ENCODE measurements at places on chromosomes 4 and X. TPM values are rescaled to one million over a fixed set of nuclear protein-coding genes. Genes with fewer than 3 reads are reported as not detected.

The RHOXF2 gene
- 0.16 TPM for polyA plus RNA-seq

DNA sequence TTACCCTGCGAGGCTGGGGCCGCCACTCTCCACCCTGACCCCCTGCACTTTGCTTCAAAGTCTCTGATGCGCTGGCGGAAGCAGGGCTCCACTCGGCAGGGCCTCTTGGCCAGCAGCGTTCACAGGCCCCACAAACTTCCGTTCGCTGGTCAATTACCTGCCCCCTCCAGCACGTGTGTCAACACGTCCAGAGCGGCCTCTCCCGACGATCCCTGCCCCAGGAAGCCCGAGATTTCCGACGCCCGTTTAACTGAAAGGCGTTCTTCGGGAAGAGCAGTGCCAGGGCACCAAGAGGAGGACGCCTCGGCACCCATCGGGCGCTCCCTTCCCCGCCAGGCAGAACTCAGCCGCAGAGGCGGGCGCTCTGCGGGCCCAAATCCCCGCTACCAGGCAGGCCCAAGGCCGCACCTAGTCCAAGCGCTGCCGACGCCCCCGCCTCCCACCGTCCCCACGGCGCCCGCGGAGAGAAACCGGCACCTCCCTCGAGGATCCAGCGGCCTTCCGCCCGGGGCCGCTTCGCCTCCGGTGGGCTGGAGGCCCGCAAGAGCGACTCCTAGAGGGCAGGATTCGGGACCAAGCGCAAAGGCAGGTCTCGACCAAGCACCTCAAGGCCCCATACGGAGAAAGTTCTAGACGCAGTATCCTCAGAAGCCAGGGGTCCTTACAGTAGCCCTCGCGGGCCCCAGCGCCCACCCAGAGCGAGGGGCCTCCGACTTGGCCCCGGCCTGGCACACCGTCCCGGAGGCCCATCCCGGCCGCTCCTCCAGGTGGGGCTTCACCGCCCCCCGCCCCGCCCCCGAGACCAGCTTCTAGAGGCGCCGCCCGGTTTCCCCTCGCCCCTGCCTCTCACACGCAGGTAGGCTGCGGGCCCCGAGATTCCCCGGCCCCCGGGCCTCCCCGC, 586 bp downstream of the BCAP31 start:
- DNase-seq, result no peak

DNA sequence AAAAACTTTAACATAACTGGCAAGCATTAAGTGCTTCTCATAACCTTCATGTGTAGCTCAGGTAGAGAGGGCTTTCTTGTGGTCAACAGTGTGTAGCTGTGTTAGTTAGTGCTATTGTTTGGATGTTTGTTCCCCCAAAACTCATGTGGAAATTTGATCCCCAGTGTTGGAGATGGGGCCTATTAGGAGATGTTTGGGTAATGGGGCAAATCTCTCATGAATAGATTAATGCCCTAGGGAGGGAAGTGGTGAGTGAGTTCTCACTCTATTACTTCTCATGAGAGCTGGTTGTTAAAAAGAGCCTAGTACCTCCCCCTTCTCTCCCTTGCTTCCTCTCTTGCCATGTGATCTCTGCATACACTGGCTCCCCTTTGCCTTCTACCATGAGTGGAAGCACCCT, 16.5 kb upstream of the SLC25A43 start:
- DNase-seq, result no peak

DNA sequence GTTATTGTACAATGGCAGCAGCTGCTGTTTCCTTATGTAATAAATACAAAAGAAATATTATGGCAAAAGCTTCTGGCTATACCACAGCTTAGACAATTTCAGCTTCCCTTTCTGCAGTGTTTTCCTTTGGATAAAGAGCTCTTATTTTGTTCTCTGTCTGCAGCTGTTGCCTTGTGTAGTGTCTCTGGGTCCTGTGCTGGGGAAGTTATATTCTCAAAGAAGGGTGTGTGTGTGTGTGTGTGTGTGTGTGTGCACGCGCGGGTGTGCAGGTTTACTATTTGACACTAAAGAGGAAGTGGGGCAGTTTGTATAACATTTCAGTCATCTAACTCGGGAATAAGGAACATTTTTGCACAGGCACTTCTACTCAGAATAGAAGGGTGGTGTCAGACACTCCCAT, 83.6 kb downstream of the REPS2 start:
- peak; percentile 7 for DNase-seq

- DNase-seq, result no peak
Observed at GRCh38 chr4:86975927-86976326, 41.1 kb downstream of the AFF1 start.

The ZIC3 gene
- polyA plus RNA-seq, result not detected

- no peak for DNase-seq
Observed at GRCh38 chr4:184201179-184201578, 16.5 kb downstream of the ENPP6 start.

DNA sequence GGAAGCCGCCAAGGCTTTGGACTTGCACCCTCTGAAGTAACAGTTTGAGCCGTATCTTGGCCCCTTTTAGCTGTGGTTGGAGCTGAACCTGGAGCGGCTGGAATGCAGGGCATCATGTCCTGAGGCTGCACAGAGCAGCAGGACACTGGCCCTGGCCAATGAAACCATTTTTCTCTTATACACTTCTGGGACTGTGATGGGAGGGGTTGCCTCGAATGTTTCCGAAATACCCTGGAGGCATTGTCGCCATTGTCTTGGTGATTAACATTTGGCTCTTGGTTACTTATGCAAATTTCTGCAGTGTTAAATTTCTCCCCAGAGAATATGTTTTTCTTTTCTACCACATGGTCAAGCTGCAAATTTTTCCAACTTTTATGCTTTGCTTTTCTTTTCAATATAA, 137.2 kb downstream of the MAGEC1 start:
- DNase-seq, result no peak

The LINC00632 gene
- polyA plus RNA-seq, result not detected

The KLHL4 gene
- polyA plus RNA-seq, result not detected

GRCh38 chr4:52431410-52431809, 227.7 kb downstream of the USP46 start:
- DNase-seq, result no peak

- DNase-seq, result no peak
Observed at GRCh38 chrX:153375571-153375970, 25.6 kb downstream of the PNMA6E start.

DNA sequence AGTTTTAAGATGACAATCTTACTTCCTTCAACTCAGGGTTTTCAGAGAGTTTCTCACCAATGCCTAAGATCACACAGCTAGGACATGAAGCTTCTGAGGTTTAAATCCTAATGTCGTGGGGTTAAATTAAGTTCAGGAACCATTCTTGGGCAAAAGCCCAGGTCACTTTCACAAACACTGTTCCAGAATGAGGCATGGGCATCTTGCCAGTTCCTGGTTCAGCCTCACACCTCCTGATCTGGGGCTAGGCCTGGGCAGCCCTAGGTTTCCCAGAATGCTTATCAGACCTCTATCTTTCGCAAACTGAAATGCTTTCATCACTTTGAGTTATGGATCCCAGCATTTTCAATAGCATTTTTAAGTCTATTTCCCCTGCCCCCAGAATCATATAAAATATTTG, 224.8 kb upstream of the EDA2R start:
- no peak for DNase-seq

The NEUROG2 gene
- polyA plus RNA-seq, result not detected

- DNase-seq, result no peak
Observed at GRCh38 chrX:136094962-136095361, 52.4 kb upstream of the FHL1 start.

DNA sequence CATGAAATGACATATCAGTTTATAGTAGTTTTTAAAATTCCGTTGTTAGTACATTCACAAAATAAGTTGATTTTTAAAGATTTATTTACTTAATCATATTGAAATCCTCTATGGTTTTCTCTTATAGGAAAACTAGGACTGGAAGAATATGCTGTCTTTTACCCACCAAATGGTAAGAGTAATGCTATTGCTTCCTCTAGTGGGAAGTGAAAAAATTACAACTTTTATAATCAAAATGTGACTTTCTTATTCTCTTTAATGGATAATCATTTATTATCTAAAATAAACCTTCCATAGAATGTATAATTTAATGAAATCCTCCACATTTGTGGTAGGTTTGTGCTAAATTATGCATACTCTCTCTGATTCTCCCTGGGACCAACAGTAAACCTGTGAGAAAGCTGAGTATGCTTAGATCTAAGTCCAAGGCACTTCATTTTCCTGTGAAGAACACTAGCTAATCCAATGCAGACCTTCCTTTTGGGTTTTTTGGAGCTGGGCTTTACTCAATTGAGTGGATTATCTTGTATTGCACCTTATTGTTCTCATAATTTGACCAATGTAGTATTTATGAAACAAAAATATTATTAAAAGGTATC, 136.2 kb downstream of the TBC1D19 start:
- no peak for DNase-seq

- DNase-seq, result no peak
Observed at GRCh38 chr4:131248314-131248713, 1900.8 kb upstream of the PCDH10 start.

DNA sequence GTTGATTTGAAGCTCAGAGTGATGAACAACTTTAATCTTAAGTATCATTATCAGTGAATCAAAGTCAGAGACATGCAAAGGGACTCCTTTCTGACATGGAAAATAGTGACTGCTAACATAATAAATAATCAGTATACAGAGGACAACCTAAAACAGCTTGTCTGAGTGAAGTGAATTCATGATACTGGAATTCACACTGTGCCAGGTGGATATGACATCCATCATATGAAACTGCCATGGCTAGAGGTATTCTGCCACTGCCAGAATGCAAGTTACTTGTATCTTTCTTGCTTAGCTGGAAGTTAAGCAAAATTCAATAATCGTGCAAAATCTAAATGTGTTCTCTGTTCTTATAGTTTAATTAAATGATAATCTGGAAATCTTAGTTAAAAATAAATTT, 429.0 kb downstream of the CFAP47 start:
- DNase-seq, result no peak

DNA sequence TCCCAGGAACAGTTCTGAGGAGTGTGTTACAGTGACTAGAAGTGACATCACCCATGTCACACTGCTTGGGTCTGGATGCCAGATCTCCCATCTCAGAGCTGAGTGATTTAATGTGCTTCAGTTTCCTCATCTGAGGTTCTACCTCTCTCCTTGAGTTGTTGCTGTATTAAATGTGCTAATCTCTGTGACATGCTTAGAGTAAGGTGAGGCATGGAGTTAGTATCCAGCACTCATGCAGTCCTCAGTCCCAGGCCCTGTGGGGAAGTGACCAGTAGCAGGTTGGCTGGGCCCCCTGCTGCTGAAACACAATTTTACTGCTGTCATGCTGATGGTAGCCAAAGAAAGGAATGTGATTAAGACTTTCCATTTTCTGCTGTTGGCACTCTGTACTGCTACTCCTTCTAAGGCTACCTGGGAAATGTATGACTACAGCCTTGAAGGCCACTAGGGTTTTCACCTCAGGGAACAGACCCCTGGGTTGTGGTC, 639.6 kb downstream of the MID1IP1 start:
- no peak for DNase-seq

The ZNF595 gene
- polyA plus RNA-seq, result 147 TPM

The TGIF2LX gene
- polyA plus RNA-seq, result not detected

- DNase-seq, result peak; percentile 3
Observed at GRCh38 chr4:82044141-82044993, 329.4 kb downstream of the HNRNPD start.

DNA sequence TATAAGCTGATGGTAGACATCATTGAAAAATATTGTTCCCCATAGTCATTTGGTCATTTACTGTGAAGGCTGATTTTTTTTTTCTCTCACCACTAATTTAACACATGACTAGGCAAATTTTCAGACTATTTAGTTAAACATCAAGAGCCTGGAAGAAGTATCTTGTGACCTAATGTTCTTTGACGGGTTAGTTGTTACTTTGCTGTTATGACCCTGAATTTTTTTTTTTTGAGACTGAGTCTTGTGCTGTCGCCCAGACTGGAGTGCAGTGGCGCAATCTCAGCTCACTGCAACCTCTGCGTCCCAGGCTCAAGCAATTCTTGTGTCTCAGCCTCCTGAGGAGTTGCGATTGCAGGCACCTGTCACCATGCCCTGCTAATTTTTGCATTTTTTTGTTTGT, 67.0 kb downstream of the HPF1 start:
- no peak for DNase-seq

The SORCS2 gene
- polyA plus RNA-seq, result not detected

- DNase-seq, result no peak
Observed at GRCh38 chr4:131137196-131137595, 2011.9 kb upstream of the PCDH10 start.

DNA sequence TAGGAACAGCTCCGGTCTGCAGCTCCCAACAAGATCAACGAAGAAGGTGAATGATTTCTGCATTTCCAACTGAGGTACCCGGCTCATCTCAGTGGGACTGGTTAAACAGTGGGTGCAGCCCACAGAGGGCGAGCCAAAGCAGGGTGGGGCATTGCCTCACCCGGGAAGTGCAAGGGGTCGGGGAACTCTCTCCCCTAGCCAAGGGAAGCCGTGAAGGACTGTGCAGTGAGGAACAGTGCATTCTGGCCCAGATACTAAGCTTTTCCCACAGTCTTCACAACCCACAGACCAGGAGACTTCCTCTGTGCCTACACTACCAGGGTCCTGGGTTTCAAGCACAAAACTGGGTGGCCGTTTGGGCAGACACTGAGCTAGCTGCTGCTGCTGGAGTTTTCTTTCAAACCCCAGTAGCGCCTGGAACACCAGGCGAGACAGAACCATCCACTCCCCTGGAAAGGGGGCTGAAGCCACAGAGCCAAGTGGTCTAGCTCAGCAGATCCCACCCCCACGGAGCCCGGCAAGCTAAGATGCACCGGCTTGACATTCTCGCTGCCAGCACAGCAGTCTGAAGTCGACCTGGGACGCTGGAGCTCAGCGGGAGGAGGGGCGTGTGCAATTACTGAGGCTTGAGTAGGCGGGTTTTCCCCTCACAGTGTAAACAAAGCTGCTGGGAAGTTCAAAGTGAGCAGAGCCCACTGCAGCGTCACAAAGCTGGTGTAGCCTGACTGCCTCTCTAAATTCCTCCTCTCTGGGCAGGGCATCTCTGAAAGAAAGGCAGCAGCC, 84.6 kb downstream of the THOC2 start:
- peak; percentile 25 for DNase-seq

The FAT4 gene
- not detected for polyA plus RNA-seq

GRCh38 chr4:89788206-89789072, 48.5 kb downstream of the SNCA start:
- DNase-seq, result no peak

- peak; percentile 5 for DNase-seq
Observed at GRCh38 chr4:74623041-74623440, 171.3 kb downstream of the BTC start.

GRCh38 chr4:22922426-22922825, 229.7 kb downstream of the GBA3 start:
- no peak for DNase-seq

GRCh38 chr4:69896530-69897116, 34.2 kb upstream of the CSN1S1 start:
- no peak for DNase-seq

The MTNR1A gene
- polyA plus RNA-seq, result not detected

DNA sequence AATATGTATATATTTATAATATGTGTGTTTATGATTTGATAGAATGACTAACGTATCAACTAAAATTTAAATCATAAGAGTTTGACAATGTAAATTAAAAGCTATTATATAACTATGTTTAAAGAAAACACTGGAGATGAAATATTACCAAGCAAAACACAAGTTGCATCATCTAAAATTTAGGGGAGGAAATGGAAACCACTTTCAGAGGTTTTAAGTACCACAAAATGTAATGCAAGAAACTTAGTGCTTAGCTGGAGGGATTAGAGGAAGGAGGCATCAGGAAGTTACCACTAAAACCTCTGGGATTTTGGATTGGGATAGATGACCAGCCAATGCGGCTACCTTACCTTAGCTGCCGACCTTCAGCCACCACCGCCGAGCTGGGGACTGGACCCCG, 1192.1 kb upstream of the PRKX start:
- no peak for DNase-seq

GRCh38 chr4:184748251-184748652, 14.4 kb upstream of the CENPU start:
- no peak for DNase-seq

Data from naive B cell (primary cell).